ENCODE measurements at places on chromosomes 16 and 17.

GRCh38 chr16:77647726-77648125 lies 74.6 kb upstream of the NUDT7 start:
- DNase-seq: no peak

DNA sequence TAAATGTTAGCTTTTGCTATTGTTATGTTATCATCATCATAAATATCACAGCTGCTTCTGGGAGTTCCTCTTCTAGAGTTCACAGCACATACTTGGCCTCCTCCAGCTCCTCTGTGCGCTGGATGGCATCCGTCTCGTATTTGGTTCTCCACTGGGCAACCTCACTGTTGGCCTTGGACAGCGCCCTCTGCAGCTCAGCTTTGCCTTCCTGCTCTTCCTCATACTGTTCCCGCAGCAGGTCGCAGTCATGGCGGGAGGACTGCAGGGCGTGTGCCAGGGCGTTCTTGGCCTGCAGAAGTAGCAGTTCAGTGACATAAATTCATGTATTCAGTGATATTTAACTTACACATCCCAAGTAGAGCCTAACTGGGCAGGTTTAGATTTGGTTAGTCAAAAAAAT lies 23.4 kb downstream of the MYH8 start:
- no peak for DNase-seq

GRCh38 chr16:23408823-23409298 lies 44.1 kb downstream of the COG7 start:
- no peak for DNase-seq

GRCh38 chr17:19656336-19656735 lies 7.8 kb downstream of the ALDH3A2 start:
- no peak for DNase-seq

GRCh38 chr17:61247439-61247838 lies 152.2 kb upstream of the TBX2 start:
- no peak for DNase-seq

- DNase-seq: peak; percentile 42
These were observed 70.6 kb downstream of the TMC6 start for GRCh38 chr17:78058001-78058400.

DNA sequence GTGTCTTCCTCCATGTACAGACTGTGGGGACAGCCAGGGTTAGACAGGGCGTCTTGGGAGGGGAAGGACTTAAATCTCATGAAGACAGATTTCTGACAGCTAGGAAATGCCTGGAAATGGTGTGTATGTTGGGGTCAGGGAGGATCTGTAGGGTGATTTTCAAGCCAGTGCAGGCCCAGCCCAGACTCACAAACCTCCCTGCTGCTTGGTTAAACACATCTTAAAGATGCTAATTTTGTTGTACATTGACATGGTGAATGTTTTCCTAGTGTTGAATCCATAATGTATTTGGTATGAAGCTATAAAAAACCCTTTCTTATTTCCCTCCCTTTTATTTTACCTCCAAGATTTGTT lies 238.3 kb downstream of the CCDC182 start:
- DNase-seq: no peak

GRCh38 chr17:75260641-75261335 lies 618 bp downstream of the GGA3 start:
- no peak for DNase-seq

DNA sequence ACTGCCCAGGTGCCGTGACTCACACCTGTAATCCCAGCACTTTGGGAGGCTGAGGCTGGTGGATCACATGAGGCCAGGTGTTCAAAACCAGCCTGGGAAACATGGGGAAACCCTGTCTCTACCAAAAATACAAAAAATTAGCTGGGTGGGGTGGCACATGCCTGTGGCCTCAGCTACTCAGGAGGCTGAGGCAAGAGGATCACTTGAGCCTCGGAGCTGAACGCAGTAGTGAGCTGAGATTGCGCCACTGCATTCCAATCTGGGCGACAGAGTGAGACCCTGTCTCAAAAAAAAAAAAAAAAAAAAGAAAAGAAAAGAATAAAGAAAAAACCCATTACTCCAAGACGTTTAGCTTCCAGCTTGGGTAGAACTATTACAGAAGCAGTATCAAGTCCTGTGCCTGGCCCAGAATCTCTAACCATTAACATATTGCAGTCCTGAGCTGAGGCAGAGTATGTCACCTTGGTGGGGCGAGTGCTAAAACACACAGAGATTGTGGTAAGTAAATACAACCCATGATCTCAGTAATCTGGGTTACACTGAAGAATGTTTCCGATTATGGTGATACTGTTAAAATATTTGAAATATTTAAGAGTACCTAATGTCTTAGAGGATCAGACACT lies 23.2 kb upstream of the CFAP20 start:
- DNase-seq: no peak

- DNase-seq: no peak
These were observed 19.4 kb upstream of the C16orf95 start for GRCh38 chr16:87336434-87337240.

- no peak for DNase-seq
These were observed 121.4 kb downstream of the KCNJ2 start for GRCh38 chr17:70290770-70291169.

- no peak for DNase-seq
These were observed 49.0 kb upstream of the HAS3 start for GRCh38 chr16:69056421-69056820.

DNA sequence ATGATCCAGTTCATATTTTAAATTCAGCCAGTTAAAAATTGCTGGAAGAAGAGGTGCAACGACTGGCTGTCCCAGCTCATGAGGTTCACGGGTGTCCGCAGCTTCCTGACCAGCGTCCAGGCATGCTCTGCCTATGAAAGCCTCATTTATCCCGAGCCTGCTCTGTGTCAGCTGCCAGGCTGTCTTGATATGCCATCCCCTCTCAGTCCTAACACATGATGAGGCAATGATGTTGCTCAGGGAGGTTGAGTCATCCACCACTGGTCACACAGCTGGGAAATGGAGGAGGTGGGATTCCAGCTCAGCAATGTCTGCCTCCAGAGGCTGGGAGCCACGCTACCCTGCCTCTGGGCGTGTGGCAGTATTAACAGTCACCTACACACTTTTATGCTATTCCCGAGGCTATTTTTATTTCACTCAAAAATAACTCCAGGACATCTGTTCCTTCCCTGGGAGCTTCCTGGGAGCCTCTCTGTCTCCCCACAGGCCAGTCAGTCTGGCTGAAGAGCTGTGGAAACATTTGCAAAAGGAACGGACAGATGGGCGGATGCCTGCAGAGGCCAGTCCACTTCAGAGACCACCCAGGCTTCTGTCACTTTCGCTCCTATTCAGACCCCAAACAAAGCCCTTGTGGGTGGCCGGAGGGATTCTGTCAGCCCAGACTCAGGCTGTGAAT lies 22.5 kb downstream of the RAB11FIP4 start:
- DNase-seq: no peak
